ENCODE measurements at places on chromosomes 2 and 18.

GRCh38 chr2:182763311-182763912 lies 47.4 kb downstream of the DNAJC10 start:
- no peak for DNase-seq

GRCh38 chr2:150909090-150909489 lies 352.6 kb downstream of the RBM43 start:
- no peak for DNase-seq

DNA sequence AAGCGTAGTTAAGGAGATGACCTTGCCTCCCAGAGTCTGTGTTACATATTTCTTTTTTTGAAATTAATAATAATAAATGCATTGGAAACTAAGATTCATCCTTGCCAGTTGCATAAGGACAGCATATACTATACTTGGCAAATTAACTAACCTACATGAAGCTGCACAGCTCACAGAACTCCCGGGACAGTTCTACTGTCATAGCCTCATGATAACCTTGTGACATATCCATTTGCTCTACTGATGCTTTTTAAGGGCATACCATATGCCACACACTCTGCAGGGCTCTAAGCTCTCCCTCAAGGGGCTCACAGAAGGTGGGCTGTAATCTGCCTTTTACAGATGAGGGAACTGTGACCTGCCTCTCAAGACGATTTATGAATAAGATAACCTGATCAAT lies 3.8 kb downstream of the ITGB1BP1 start:
- no peak for DNase-seq

GRCh38 chr2:195613922-195614321 lies 43.1 kb upstream of the SLC39A10 start:
- DNase-seq: no peak

GRCh38 chr18:6795307-6795706 lies 65.8 kb downstream of the ARHGAP28 start:
- no peak for DNase-seq

GRCh38 chr2:221567809-221568208 lies 4.3 kb downstream of the EPHA4 start:
- DNase-seq: no peak

- no peak for DNase-seq
Measured at GRCh38 chr18:30969670-30970170, 72.8 kb downstream of the DSC3 start.

DNA sequence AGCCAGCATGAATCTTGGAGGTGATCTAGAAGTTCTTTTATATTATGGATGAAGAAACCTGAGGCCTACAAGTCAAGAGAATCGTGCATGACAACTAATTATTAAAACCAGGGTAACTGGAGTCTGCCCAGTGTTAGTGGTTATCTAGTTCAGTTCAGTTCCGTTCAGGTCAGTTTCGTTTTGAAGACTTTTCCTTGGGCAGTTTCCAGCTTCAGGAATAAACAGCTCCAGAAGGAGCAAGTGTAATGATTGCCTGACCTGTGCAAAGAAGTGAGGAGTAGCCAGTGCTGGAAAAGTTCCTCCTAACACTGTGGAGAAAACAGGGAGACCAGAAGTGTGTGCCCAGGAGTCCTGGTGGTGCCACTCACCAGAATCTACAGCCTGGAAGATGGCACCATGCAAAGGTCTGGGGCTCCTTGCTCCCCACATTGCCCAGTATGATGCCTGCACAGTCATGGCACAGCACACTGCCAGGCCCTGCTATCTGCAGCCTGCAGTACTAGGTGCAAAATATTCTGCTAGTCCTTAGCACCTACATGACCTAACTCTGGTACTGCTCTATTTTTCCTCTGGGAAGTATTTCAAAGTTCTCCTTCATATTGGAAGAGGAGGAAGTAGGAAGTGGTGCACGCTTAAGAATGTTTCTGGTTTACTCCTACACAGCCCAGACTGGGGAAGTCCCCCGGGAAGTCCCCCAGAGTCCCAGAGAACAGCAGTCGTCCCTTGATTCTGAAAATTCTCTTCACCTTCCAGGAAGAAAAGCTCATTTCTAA lies 65.8 kb downstream of the SUMO1 start:
- DNase-seq: no peak

DNA sequence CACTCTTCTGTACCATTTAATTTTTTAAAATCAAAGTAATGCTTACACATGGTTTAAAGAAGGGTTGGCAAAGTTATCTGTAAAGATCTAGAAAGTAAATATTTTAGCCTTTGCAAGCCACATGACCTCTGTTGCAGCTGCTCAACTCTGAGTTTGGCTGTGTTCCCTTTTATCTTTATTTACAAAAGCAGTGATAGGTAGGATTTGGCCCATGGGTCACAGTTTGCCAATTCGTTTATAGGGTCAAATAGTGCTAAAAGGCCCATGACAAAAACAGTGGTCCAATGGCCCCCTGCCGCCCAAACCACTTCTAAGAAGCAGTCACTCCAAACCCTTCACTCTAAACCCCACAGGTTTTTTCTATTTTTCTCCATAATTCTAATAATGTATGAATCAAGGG lies 124.8 kb downstream of the PARD3B start:
- DNase-seq: no peak

DNA sequence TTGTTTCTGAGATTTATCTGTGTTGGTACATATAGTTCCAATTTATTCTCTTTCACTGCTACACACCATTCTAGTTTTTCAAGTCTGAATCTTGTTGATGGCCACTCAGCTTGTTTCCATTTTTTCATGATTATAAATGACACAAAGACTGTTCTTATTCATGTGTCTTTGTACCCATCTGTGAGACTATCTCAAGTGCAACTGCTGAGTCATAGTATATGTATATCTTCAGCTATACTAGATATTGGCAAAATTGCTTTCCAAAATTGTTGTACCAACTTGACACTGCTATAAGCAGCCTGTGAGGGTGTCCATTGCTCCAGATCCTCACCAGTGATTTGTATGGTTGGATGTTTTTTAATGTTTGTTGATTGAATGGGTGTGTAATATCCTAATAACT lies 37.2 kb upstream of the RTN4 start:
- no peak for DNase-seq

GRCh38 chr2:102064679-102065674 lies 73.2 kb downstream of the IL1R2 start:
- no peak for DNase-seq

GRCh38 chr2:110853516-110853915 lies 121.1 kb downstream of the ACOXL start:
- DNase-seq: no peak

GRCh38 chr2:22690096-22690495 lies 694.9 kb upstream of the KLHL29 start:
- no peak for DNase-seq

DNA sequence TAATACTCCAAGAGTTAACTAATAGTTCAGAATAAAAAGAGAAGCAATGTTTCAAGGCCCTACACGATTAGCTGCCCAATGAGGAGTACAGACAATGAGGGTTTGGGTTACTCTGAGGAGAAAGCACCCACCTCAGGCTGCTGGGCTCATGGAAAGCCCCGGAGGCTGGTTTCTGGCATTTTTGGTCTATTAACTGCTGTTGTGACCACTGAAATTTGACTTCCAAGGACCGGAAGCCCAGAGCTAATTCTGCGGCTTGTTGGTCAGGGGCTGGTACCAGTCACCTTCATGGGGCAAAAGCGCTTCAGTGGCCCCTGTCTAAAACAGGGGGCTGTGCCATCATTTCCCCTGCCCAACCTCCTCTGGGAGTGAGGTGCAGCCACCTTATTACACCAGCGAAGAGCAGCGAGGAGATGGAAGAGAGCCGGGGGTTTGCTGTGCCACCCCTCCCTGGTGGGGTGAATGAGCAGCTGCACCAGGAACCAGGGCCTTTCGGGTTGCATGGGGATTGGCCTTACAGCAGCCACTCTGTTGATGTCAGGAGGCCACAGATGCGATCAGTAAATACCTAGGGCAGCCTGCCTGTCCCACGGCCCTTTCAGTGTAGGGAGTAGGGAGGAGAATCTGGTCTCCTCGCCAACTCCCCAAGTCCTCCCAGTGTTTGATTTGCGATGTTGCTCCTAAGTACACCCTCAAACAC lies 131.3 kb downstream of the CELF4 start:
- DNase-seq: no peak

DNA sequence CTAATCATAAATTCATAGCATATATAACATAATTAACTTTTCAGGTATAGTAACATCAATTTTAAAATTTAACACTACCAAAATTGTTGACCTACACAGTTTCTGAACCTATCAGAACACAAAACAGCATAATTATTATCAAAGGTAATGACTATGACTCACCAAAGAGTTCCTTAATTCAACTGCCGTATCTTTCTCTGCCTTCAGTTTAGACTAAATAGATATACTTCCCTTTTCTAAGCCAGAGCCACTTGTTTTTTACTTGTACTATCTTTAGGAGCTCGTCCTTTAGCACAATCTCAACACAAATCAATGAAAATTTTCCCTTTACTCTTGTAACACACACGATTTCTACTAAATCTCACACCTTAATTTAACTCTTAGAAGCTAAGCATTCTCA lies 54.4 kb downstream of the CCDC88A start:
- DNase-seq: no peak

DNA sequence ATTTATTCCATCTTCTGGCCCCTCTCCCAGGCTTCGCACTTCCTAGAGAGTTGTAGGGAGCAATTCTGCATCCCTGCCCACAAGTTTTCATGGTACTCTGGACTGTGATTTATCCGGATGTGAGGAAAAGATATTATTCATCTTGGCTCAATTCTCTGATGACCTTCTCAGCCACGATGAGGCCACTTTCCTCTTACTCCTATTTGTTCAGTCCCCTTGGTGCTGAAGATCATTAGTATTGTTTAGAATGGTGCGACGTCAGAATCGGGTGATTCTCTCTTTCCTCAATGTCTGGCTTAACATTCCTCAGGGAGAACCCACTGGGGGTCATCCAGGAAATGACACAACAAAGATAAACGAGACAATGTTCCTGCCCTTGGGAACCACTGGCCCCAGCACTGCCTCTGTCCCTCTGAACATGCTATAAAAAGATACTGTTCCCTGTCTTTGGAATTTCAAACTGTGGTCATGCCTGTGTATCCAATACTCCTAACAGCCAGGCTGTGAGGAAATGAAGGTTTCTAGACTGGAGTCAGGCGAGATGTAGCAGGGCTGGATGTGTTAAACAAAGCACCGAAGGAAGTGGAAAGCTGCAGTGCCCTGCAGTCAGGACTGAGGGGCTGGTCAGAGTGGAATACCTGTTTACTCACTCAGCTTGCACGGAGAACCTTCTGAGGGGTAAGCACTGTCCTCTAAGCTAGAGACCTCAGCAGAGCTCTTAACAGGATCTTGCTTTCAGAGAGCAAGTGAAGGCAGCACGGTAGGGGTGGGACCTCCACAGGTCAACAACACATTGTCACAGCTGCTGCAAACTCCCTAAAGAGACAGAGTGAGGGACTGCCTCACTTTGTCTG lies 12.9 kb upstream of the GLI2 start:
- no peak for DNase-seq

GRCh38 chr18:63182310-63182772 lies 137.2 kb downstream of the BCL2 start:
- no peak for DNase-seq

DNA sequence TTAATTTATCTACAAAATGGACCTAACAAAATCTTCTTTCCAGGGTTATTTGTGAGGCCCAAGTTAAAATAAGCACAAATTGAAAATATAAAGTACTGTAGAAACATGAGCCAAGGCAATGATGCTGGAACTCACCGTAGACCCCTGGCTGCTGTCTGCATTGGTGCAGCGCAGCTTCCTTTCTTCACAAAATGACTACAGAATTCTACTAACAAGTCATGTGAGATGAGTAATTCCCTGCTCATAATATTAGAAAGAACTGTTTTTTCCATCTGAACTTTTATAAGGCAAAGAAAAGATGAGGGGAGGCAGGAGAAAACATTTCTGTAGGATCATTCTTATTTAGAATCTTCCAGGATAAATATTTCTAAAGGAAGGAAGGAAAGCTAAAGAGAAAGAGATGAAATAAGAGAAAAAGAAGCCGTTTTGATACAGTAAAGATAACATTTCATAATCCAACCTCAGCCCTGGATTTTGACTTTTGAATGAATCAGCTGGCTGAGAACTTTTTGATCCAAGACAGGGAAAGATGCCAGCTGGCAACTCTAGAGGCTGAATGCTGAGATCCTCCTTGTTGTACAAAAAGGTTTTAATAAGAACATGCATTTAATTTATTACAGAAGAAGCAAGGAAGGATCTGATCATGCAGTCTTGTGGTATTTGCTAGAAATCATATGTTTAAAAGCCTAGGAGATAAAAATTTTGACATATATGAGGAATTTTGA lies 183.9 kb upstream of the KLHL14 start:
- DNase-seq: no peak

- DNase-seq: no peak
Measured at GRCh38 chr18:23805898-23806297, 116.6 kb downstream of the LAMA3 start.

DNA sequence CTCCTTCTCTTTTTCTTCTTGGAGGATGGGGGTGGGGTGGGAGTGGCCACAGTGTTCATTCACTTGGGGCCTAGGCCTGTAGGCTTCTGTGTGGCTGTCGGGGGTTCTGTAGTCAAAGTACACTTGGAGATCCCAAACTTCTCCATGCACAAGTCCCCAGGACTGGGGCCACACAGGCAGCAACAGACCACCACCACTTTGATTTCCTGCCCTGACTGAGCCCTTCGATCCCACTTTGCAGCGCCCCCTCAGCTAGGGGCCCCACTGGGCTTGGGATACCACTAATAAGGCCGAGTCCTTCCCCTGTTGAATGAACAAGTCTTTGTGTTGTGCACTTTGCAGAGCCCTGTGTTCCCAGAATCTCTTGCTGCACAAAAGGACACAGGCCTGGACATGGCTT lies 5.5 kb upstream of the TEX51 start:
- DNase-seq: no peak

DNA sequence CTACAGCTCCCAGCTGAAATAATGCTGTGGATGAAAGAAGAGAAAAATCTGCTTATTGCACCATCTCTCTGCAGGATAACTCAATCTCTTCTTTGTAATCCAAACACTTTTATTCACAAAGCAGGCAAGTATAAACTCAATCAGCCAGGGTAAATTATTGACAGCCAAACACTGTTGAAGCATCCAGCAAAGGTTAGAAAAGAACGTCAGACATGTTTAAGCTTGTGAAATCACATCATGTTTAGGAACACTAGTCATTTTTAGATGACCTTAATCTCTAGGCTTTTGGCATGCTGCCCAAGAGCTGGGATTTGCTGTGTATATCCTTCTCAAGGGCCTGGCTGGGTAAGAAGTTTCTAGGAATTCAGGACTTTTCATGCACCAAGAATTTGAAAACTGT lies 1148.1 kb upstream of the FANCL start:
- no peak for DNase-seq

DNA sequence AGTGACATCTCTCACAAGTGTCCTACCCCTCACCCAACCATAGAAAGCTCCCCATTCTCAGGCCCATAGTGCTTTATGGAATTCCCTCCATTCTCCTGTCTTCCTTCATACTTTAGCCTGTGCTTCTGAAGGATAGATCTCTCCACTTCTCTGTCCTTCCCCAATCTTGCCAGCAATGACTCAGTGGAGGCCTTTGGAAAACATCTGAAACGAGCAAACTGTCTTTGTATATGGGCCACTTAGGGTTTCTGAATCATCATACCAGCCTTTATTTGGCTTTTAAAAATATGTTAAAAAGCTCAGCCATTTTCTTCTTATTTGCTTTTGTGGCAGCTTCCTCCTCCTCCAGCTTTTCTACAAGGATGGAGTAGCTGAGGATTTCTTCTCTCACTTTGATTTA lies 65.6 kb upstream of the ZNF385B start:
- no peak for DNase-seq

GRCh38 chr2:172430678-172431077 lies 3.3 kb downstream of the ITGA6 start:
- DNase-seq: no peak
